Glutamatergic neuron (in vitro differentiated cells): ENCODE measurements at places on chromosomes 6 and 20. TPM values are rescaled to one million over a fixed set of nuclear protein-coding genes. Genes with fewer than 3 reads are reported as not detected.

GRCh38 chr20:2156224-2156623, 54.6 kb downstream of the STK35 start:
- no peak overlapping the region for H3K4me3 ChIP-seq
- peaks cover 3% of the 10 kb centered on the region for H3K4me1 ChIP-seq
- H3K27me3 ChIP-seq = no peaks in the 10 kb centered on the region
- no peak overlapping the region for H3K27ac ChIP-seq
- no peaks in the 10 kb centered on the region for H3K36me3 ChIP-seq

MOXD1 gene
- not detected for total RNA-seq

DNA sequence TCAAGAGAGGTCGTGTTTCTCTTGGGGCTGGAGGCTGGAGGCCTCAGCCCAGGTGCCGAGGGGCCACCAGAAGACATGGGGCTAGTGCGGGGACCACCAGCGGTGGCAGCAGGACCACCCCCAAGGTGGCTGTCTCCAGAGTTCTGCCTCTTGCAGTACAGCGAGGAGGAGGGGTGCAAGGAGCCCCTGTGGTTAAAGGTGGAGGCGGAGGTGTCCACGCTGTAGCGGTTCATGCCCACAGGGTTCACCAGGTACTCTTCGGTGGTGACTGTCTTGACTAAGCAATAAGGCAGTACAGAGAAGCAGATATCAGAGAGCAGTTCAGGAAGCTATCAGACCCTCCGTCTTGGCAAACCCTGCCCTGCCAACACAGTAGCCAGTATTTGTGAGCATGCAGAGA, 103.4 kb downstream of the SCML4 start:
- no peak overlapping the region for H3K27ac ChIP-seq
- no peak for DNase-seq
- H3K4me3 ChIP-seq = no peak overlapping the region
- no peaks in the 10 kb centered on the region for H3K4me1 ChIP-seq

- peaks cover 11% of the 10 kb centered on the region for H3K4me1 ChIP-seq
- no peak overlapping the region for H3K4me3 ChIP-seq
- H3K27me3 ChIP-seq = peaks cover 5% of the 10 kb centered on the region
- no peak overlapping the region for H3K27ac ChIP-seq
- no peaks in the 10 kb centered on the region for H3K36me3 ChIP-seq
Observed at GRCh38 chr20:48465271-48465670, 362.5 kb downstream of the PREX1 start.
